ENCODE measurements at places on chromosomes 1 and 21.

DNA sequence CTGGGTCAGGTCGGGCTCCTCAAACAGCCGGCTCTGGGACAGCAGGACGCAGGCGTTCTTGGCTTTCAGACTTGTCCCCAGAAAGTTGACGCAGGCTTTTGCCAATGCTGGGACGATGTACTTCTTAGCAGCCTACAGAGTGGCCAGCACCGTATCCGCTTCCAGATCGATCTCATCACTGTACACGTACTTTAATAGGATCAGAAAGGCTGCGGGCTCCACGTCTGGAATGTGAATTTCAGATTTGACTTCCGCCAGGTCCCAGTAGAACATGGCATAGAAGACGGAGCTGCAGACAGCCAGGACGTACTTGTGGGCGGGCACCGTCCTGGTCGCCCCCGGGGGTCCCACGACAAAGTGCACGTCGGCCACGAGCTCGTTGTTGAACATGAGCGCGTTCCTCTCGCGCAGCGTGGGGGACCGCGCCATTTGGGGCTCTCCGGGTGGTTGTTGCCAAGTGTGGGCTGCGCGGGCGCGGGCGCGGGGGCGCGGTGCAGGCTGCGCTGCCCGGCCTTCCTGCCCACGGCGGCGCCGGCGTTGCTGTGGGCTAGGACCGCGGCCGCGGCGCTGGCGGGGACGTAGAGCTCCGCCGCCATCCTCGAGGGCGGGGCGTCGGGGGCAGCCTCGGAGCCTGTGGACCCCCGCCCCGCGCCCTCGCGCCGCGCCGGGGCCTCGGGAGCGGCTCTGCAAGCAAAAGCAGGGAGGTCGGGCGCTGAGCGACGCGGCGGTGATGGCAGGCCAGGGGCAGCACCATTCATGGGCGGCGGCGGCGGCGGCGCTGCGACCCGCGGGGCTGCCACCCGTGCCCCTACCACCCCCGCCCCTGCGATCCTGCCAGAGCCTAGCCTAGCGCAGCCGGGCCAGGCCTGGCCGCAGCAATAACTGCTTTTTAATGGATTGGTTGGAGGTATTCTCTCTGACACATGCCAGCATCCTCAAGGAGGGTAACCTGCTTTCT is 10.6 kb downstream of the CNR2 start:
- peak; percentile 41 for DNase-seq

DNA sequence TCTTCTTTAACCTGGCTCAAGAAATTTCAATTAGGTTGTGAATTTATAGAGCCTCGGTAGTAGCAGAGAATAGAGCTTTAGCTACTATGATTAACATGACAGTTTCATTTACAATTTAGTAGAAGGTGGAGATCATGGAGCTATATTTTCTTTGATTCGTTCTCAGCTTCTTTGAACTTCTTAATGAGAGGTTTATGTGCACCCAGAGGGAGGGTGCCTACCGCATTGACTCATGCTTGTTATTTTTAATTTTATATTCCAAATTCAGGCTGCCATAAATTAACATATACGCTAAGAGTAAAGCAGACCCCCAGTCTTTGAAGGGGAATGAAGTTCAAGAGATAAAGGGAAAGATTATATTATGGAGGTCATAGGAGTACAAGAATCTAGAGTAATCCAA is 24.4 kb downstream of the SYT14 start:
- no peak for DNase-seq

DNA sequence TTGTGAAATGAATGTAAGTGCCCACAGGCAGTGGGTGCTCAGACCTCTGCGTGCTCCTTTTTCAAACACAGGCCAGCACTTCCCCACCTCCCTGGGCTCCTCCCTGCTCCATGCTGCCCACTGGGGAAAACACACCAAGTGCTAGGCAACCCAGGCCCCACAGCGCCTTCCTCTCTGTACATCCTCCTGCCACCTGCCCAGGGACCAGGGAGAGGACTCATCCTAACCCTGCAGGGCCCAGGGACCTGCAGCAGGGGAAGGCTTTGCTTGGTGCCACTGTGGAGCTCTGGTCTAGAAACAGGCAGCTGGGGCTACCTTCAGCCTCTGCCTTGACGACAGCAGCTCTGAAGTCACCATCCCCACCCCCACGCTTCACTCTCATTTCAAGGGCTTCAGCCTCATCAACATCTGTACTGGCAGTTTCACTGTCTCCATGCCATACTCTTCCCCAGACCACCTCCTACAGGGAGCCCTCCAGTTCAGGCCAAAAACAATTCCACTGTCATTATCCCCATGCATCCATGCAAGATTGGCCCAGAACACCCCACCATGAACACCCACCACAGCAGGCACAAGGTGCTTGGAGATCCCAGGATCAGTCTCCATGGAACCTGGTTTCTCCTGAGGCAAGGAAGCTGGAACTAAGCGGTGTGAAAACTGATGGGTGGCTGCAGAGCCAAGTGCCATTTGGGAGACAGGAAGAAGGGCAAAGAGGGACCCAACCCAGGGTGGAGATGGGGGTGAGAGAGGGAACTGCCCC is 1.1 kb downstream of the IGSF8 start:
- no peak for DNase-seq

DNA sequence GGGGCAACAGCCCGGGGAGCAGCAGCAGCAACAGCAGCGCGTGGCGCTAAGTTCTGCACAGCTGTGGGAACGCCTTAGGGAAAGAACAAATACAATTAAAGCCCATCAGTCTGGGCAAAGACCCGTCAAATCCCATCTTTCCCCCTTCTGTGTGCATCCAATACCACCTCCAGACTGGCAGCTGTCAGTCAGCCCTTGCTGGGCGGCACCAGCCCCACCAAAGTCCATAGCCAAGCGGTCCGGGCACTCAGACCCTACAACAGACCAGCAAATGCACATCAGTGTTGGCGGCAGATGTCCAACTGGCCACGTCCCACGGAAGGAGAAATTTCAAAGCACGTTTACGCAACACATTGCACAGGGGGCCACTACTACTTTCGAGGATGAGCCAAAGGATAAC is 12.9 kb downstream of the PABPC4 start:
- no peak for DNase-seq

GRCh38 chr1:98277118-98277517 is 356.3 kb upstream of the DPYD start:
- DNase-seq, result no peak

Data from NCI-H146 (cell line).